Activated T-cell treated with anti-CD3 and anti-CD28 coated beads, Interleukin-2, amount 50 U/mL, for 72 hours (primary cell): ENCODE measurements at places on chromosomes 11 and 22.

DNA sequence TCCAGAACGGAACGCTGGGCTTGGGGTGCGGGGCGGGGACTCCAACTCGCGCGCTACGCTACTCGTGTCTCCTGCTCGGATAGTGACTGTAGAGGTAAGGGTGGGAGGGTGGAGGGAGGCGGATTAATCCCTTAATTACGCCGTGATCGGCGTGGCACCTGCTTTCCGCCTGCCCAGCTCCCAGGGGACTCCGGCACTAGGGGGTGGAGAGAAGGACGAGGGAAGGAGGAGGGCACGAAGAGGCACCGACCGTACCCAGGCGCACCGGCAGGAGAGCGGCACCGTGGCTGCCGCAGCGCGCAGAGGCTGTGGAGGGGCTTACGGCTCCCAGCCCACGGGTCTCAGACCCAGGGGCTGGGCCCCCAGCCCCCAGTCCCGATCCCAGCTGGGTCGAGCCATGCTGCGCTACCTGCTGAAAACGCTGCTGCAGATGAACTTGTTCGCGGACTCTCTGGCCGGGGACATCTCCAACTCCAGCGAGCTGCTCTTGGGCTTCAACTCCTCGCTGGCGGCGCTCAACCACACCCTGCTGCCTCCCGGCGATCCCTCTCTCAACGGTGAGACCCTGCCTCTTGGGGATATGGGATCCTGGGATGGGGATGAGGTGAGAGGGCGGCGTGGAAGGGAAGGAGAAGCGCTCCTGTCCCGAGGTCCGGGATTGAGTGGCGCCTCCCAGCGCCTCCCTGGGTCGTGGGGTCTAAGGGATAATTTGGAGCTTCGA, at the start of gene ROBO3:
TSS of gene ROBO3 (plus strand) at position 252 of the 721 bp plus-strand sequence. CDS start at position 398, 146 bp downstream.
- DNase-seq = no peak

DNA sequence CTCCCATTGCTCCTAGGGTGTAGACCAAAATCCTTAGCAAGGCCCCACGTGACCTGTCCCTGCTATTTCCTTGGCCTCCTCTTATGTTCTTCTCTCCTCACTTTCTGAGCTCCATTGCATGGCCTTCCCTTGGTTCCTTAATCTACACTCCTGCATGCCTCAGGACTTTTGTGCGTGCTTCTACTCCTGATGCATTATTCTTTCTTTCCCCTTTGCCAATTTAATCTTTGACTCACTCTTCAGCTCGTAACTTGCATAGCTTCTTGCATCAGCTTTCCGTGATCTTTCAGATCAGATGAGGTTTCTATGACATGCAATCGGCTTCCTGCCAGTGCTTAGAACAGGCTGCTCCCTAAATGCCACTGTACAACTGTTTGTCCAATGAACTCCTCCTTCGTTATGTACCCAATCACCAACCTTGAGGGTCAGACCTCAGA, 261.6 kb upstream of the CADM1 start:
- no peak for DNase-seq

DNA sequence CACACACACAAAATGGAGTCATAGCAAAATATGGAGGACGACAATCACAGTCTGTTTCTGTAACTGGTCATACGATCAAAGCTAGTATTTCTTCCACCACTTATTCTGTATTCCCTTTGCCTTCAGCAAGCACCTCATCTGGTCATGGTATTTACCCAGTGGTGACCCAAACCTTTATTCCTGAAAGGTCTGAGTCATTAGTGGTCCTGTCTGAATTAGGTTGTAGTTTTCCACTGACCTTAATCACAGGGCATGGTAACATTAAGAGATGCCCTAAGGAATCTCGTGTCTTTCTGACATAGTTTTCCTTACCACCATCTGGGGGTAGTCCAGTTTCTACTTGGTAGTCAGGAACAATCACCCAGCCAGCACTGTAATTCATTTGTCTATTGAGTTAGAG, 54.8 kb upstream of the CEP295 start:
- DNase-seq = no peak

- DNase-seq = no peak
Measured at GRCh38 chr11:60857378-60858232, 1.9 kb upstream of the PTGDR2 start.

DNA sequence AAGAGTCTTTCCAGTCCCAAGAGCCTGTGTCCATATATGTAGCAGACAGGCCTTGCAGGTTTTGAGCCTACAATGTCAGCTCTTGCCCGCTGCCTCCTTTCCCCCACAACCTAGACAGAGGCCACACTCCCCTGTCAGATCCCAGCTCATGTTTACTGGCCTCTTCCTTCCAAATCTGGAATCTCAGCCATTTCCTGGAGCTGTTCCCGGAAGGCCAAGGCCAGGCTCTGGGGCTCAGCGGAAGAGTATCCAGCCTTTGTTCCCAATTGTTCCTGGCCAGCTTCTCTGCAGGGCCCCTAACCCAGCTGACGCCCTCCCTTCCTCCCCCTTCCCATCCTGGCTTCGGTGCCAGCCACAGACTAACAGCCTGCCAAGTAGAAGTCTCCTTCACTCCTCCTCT, 1.0 kb upstream of the ROBO4 start:
- DNase-seq = no peak
